ENCODE measurements at places on chromosomes 4 and X. TPM values are rescaled to one million over a fixed set of nuclear protein-coding genes. Genes with fewer than 3 reads are reported as not detected.

- no peak for DNase-seq
Measured at GRCh38 chr4:53861856-53862610, 202.4 kb downstream of the CHIC2 start.

DNA sequence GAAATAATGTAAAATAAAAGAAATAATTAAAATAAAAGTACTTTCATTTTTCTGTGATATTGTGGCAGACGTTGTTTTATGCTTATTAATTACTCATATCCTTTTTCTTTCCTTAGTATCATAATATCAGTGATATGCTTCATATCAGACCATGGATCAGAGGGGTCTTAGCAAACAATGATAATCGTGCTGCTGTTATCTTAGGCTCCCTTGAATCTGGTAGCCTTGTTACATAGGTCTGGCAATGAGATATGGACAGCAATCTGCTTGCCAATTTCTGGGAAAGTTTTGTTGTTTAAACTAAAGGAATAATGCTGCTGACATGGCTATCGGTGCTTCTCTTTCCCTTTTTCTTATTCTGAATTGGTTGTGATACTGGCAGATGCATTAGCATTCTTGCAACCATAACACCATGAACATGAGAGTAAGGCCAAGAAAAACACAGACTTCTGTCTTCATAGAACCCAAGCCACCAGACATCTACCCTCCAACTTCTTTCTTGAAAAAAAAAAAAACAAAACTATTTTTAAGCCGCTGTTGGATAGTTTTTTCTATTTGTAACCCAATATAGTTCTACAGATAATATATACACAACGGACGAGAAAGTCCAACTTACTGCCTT, 16.4 kb downstream of the EPHA5 start:
- no peak for DNase-seq

DNA sequence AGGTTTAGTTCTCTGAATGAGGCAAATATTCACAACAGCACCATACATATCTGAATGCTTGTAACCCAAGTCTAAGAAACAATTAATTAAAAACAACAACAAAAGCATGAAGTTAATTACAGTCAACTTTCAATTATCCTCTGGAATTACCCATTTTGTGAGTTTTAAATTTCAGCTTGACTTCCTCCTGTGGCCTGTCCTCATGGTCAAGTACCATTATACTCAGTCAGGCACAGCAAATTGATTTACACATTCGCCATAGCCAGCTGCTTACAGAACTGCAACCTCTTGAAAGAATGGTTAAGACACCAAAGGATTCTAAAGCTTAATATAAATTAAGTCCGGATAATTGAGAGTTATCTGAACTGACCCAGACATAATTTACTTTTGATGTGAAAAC, 306.5 kb downstream of the CAMK2D start:
- DNase-seq: no peak

- no peak for DNase-seq
Measured at GRCh38 chr4:6894086-6894478, 15.5 kb upstream of the TBC1D14 start.

GRCh38 chr4:163157157-163157556, 9.5 kb downstream of the NAF1 start:
- DNase-seq: no peak

- DNase-seq: no peak
Measured at GRCh38 chr4:113996599-113997177, 17.2 kb upstream of the ARSJ start.

DNA sequence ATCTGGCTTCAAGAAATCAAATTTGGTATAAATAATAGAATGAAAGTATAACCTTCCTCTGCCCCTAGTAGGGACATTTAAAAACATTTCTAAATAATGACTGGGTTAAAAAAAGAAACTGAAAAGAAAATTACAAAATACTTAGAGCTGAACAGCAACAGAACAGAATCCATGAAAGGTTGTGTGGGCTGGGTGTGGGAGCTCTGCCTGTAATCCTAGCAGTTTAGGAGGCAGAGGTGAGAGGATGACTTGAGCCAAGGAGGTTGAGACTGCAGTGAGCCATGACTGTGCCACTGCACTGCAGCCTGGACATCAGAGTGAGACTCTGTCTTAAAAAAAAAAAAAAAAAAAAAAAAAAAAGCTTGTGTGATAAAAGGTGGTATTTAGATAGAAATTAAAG, 12.3 kb upstream of the ZFX start:
- no peak for DNase-seq

- no peak for DNase-seq
Measured at GRCh38 chrX:96763608-96764007, 79.0 kb downstream of the DIAPH2 start.

GRCh38 chrX:55648434-55648833, 25.2 kb downstream of the FOXR2 start:
- DNase-seq: no peak

GRCh38 chr4:38678078-38678477, 14.1 kb downstream of the KLF3 start:
- no peak for DNase-seq

GRCh38 chr4:147736458-147736857, 4.6 kb downstream of the ARHGAP10 start:
- no peak for DNase-seq

- no peak for DNase-seq
Measured at GRCh38 chr4:26433556-26433955, 56.7 kb downstream of the CCKAR start.

DNA sequence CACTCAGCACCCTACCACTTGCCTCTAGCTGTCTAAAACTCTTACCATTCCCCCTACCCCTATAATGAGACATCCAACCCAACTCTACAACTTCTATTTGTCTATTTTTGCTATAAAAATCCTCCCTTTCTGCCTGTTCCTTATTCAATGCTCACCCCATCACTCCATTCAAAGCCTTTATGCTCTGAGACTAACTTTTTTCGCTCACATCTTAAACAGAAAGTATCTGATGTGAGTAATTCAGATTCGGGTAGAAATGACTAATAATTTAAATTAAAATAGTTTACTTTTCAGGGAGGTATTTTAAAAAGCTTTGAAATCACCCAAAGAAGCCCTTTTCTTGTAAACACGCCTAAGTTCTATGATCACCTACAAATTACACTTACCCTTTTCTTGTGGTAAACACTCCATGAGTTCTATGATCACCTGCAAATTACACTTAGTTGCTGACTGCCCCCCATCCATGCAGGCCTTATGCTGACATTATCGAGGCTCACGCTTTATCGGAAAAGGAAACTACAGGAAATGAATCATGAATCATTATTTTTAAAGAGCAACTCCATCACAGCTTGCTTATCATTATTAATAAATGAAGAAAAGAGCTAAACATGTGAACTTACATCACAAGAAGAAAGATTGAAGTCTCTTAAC, 168.7 kb upstream of the PPP1R2C start:
- DNase-seq: no peak

GRCh38 chrX:154526901-154527675, 11.1 kb upstream of the FAM3A start:
- no peak for DNase-seq

DNA sequence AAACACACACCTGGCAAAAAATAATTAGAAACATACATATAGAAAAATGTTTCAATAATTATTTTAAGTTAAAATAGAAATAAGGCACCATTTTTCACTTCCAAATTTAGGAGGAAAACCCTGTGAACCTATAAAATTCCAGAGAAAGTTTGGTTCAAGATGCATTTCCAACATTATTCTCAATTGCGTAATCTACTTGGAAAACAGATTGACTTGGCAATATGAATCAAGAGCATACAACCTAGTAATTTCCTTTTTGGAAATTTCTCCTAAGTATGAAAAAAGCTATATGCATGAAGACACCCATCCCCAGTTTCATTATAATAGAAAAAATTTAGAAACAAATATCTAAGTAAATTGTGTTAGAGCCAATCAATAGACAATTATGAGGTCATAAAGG, 242.9 kb downstream of the IQCM start:
- DNase-seq: no peak

DNA sequence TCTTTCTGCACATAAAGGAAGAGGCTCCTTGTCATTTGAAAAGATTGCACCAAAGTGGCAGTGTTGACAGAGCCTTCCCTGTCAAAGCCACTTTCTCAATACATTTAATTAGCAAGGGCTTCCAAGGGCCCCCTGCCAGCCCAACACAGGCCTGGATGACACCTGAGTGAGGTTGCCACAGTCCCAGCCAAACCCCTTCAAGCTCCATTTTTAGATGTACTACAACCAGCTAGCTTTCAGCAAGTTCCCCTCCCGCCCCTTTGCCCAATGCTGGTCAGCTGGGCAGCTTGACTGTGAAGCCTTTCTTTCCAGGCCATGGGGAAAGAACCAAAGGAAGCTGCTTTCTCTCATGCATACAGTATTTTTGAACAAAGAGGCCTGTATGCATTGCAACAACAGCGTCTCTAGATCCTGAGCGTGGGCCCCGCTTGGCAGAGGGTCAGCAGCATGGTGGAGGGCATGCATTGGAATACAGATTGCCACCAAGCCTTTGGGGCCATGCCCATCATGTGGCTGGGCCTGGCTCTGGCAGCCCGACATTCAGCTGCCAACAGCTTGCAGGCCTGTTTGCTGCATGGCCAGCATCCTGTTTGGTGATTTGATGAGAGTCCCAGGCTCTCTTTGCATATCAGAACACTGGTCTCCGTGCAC, 261.1 kb upstream of the GATB start:
- no peak for DNase-seq

- no peak for DNase-seq
Measured at GRCh38 chr4:48778431-48779094, 1.5 kb downstream of the FRYL start.

GRCh38 chrX:65994519-65995506, 45.1 kb downstream of the VSIG4 start:
- no peak for DNase-seq

- DNase-seq: no peak
Measured at GRCh38 chrX:11724122-11725017, 33.7 kb upstream of the MSL3 start.

The GRIA3 gene
- 4.4 TPM for total RNA-seq

The ZCCHC18 gene
- total RNA-seq: 1.2 TPM

The NPY1R gene
- total RNA-seq: 16.7 TPM

The COL4A6 gene
- 10.3 TPM for total RNA-seq

The ALB gene
- not detected for total RNA-seq

The EGF gene
- total RNA-seq: 0.74 TPM

The SPANXB1 gene
- not detected for total RNA-seq
